Mesenteric fat pad (tissue), 1 donor: ENCODE measurements at places on chromosomes 4 and X.

- DNase-seq: no peak
Measured at GRCh38 chrX:107146670-107147069, 28.0 kb upstream of the RBM41 start.

DNA sequence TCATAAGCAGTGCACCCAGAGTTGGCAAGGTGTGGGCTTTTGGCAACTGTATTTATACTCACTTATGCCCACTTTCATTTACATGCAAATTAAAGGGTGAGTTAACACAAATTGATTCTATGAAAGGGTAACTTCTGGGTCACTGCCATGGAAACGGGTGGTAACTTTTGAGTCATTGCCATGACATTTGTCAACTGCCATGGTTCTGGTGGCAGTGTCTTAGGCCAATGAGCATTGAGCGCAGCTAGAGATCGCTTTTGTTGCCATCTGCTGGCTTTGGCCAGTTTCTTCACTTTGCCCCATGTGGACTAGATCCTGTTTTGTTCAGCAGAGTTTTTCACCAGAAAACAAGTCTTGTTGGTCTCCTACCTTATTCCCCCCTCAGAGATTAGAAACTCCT, 170.8 kb upstream of the NUDT6 start:
- no peak for DNase-seq

DNA sequence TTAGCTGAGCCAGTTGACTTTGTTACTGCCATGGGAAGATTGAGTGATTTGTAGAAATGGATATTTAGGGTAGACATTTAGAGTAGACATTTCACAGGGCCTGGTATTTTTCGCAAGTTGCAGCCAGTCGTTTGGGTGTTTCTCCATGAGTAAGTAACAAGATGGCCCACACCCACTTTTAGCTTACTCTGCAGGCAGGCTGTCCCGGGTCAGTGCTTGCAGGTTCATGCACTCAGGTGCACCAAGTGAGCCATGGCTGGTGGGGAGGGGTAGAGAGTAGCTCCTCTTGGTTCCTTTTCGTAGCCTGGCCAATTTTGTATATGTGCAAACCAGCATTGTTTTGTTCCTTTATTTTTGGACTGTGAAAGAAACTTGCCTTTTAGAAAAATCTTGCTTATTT, 145.6 kb downstream of the POLA1 start:
- no peak for DNase-seq

DNA sequence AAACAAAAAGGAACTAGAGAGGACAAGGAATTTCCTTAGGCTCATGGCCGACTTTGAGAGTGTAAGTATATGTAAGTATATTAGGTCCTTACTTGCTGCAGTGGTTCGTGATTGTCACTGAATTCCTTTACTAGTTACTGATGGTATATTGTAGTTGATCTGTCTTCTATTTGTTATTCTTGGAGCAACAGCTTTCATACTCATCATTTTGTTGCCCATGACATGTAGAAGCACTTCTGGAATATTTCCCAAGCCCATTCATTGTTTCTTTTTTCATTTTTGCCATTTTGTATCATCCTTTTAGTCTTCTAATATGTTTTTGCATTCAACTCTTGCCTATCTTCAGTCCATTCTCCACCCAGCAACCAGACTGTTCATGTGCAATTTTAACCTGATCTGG, 170.0 kb downstream of the ARHGAP10 start:
- no peak for DNase-seq

DNA sequence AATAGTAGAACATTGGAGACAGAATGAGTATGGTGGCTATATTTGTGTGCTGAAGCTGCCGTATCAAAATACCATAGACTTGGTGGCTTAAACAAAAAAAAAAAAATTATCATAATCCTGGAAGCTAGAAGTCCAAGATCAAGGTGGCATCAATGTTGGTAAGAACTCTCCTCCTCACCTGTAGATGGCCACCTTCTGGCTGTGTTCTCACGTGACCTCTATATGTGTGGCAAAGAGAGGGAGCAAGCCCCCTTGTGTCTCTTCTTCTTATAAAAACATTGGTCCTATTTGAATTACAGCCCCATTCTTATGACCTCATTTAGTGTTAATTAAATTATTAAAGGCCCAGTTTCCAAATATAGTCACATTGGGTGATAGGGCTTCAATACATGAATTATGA, 1640.9 kb upstream of the PCDH7 start:
- DNase-seq: no peak

GRCh38 chrX:154380153-154380552, 1.1 kb downstream of the EMD start:
- no peak for DNase-seq

DNA sequence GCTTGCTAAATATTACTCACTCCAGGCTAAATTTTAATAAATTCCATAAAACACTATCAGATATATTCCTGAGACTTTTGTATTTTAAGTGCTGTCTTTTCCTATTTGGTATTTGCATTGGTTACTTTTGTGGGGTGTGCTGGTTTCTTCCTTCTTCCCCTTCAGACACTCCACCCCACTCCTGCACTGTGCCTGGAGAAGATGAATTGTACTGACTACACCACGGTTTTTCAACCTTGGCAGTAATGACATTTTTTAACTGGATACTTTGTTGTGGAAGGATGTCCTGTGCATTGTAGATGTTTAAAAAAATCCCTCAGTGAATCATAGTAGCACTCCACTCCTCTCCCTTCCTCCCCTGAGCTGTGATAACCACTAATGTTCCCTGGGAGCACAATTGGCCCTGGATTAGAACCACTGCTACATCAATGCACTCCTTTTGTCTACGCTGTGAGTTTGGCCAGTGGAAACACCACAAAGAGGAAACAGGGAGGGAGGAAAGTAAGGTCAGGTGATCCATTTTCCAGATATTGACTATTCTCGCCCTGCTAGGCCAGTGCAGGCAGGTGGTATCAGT, 36.3 kb downstream of the SNCA start:
- no peak for DNase-seq
